ENCODE measurements at places on chromosomes 5 and 9. TPM values are rescaled to one million over a fixed set of nuclear protein-coding genes. Genes with fewer than 3 reads are reported as not detected.
A peak's percentile ranks its signal among the peaks of the same experiment; 100 is the strongest.

FIBCD1 gene
- total RNA-seq, result 8.8 TPM

DNA sequence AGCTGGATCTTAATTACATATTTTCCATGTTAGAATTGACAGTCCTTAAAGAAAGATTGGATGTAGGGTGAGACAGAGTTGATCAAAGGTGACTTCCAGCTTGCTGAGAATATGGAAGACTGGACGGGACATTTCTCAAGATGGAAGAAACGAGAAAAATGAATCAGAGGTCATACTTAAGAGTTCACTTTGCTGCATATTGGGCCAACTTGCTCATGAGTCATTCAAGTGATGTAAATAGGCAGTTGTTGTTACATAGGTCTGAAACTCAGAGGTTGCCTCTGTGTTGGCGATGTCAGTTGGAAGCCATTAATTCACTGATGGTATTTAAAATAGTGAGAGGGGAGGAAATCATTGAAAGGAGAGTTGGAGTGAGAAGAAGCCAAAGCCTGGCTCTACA, 132.8 kb downstream of the CD180 start:
- no peak for DNase-seq

DNA sequence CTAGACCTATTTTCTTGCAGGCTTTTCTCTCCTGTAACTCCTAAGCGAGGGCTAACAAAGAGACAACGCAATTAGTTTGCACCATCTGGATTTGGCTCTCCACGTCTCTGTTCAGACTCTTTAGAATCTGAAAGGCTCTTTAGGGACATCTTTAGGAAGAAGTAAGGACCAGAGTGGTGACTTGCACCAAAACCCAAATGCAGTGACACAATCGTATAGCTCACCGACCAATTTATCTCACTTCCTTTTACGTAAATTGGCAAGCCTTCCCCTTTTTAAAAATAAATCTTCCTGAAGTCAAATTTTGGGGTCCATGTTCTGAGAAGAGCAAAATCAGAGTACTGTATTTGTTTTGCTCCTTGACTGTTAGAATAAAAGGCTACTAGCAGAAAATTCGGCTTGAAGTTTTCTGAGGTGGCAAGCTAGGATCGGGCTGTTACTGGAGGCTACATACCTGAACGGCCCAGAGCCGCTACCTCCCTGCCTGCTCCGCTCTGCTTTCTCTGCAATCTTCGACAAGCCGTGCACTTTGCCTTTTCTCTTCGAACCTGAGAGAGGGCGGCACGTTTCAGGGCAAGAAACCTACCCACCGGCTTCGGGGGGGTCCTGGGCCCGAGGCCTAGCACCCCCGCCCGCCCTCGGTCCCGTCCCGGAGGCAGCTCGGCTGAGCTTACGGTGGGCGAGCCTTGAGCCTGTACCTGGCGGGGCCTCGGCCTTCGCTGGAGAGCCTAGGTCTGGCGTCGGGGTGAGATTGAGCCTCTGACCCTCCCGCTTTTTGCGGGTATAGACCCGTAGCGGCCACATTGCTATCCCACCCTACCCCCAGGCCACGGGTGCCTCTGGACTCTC, 537 bp downstream of the MEIKIN start:
- peak; percentile 13 for DNase-seq

ABLIM3 gene
- 0.46 TPM for total RNA-seq

GDF9 gene
- total RNA-seq, result 0.42 TPM

- peak; percentile 71 for DNase-seq
These were observed 57.4 kb upstream of the PLPP6 start for GRCh38 chr9:4604678-4605095.

GRCh38 chr5:59540366-59540765, 353.2 kb downstream of the PDE4D start:
- no peak for DNase-seq

DNA sequence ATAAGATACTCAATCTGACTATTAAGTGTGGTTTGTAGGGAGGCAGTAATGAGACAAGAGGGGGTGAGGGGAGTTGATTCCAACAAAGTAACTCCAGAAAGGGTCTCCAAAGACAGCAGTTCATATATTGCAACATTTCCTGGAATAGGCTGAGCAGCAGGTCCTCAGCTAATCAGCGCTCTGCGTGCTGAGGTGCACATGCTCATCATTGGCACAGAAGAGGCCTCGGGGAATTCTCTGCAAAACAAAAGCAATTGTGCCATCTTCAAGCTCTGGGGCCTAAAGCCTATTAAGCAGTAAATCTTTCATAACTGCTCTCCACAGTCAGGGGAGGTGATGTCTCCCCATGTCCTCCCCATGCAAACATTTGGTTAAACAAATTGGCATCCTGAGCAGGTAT, 357.3 kb downstream of the SPOCK1 start:
- no peak for DNase-seq

- DNase-seq, result no peak
These were observed 237.8 kb downstream of the PAPPA start for GRCh38 chr9:116391306-116391900.

CATSPER3 gene
- total RNA-seq, result 0.44 TPM

ANKRD20A1 gene
- total RNA-seq, result 0.27 TPM

KLF4 gene
- total RNA-seq, result 5.9 TPM

DNA sequence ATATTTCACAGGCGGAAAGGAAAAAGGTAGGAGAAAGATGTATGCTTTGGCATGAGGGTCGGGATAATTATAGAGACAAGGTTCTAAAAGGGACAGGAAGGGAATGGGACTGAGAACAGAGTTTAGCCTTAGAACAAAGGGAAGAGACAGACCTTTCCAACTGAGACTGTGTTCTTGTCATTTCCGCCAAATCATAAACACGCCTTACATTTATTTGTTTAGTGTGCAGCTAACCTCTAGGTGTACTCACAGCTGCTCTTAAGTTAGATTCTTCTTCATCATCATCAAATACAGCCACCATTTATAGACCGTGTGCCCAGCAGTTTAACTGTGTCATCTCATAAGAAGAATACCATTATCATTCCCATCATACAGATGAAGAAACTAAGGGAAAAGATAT, 5.9 kb upstream of the DELE1 start:
- no peak for DNase-seq

- no peak for DNase-seq
These were observed 85.6 kb upstream of the ATP10B start for GRCh38 chr5:160937570-160937969.

DNA sequence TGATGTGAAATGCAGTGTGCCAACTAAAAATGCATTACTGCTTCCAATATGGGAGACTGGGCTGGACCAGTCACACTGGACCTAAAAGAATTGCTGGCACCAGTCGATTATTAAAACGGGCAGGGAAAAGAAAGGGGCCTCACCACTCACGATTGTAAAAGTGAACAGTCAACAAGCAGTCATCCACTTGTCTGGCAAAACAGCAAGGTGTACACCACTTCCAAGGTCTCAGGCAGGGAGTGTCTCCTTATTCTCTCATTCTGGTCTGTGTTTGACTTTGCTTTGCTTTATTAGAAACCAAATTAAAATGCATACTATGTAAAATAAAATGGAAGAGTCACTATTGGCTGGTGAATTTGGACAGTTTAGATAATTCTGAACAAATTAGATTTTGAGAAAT, 57.8 kb upstream of the TRPM3 start:
- no peak for DNase-seq

GRCh38 chr5:551406-551805, 27.2 kb upstream of the SLC9A3 start:
- DNase-seq, result no peak
